ENCODE measurements at places on chromosomes 6 and 20.

DNA sequence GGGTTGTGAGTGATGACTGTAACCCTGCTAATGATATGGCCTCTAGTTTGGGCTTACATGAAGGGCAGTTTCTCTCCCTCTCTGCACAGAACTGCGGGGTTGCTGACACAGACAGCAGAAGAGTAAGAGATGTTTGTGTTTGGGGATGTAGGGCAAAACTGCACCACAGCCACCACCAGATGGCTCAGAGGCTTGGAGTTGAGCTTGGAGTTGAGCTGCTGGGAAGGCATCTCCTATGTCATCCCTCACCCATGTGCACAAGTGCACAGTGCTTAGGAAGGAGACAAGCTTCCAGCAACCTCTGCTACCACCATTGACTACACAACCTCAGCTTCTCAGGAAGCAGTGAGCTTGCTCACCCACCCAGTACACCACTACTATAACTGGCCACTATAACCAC, 303.9 kb upstream of the DEFB112 start:
- DNase-seq, result no peak

DNA sequence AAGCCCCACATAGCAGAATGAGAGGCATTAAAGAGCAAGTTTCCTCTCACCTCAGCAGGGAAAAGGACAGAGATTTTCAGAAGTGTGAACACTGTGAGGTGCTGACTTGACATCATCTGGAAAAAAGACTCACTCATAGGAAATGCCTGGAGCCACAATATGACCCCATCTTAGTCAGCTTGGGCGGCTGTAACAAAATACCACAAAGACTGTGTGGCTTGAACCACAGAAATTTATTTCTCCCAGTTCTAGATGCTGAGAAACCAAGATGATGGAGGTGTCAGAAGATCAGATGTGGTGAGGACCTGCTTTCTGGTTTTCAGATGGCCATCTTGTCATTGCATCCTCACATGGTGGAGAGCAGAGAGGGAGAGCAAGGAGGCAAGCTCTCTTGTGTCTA, 253.1 kb downstream of the ADGB start:
- no peak for DNase-seq

DNA sequence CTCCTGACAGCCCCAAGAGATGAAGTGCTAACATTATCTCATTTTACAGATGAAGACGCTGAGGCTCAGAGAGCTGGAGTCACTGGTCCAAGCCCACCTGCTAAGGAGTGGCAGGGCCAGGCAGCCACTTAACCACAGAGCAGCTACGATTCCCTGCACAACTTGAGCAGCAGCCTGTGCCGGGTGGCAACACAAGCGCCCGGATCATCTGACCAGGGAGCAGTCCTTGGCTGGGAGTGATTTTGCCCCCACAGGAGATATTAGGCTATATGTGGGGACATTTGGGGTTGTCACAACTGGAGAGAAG, 93.2 kb upstream of the PTPN1 start:
- DNase-seq, result no peak

DNA sequence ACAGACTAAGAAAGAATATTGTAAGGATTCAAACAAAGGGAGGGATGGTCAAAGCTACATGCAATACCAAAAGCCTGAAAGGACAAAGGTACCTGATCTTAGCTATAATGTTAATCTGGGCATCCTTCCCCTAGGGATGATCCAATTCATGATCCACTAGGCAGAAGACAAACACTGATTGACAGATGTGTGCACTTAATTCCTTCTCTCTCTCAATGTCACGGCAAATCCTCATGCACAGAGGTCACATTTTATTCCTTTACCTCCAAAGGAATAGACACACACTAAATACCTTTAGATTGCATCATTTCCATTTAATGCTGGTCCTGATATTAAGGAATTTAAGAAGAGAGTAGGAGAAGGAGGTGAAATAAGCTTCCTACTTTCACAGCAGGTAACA, 73.4 kb downstream of the ZNF133 start:
- DNase-seq, result no peak

DNA sequence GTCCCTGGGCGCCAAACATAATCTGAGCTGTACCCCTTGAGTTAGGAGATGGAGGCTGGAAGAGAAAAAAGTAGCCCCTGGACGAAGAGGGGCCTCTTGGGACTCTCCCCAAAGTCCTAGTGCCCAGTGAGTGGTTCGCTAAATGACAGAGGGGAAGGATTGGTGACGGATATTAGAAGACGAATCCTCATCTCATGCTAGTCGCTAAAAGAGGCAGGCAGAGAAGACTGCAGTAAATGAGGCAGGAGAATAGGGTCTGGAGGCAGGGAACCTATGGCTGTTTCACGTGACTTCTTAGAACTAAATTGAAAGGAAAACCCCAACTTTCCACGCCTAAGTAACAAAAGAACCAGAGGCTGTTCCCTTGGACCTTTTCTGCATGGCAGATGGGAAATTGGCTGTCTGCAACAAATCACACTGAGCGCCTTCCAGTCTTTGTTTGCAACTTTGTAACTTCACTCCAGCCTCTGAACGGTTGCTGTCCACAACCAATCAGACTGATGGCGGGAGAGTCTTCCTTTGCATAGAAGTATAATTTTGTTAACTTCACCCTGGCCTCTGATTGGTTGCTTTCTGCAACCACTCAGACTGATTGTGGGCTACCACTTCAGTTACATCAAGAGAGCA, 731 bp upstream of the RBL1 start:
- DNase-seq, result no peak

GRCh38 chr6:132220800-132221199, 180.5 kb downstream of the MOXD1 start:
- DNase-seq, result no peak

DNA sequence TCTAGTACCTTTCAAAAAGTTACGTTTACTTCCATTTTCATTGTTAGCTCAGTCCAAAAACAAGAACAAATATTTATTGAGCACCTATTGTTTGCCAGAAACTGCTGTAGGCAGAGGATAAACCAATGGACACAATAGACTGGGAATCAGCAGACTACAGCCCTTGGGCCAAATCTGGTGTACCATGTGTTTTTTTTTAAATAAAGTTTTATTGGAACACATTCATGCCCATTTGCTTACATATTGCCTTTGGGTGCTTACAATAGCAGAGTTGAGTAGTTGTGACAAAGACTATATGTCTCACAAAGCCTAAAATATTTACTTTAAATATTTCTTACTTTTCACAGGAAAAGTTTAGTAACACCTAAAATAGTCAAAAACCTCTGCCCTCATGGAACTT, 216.1 kb downstream of the COL9A1 start:
- no peak for DNase-seq

GRCh38 chr20:11249683-11250082, 575.9 kb upstream of the JAG1 start:
- no peak for DNase-seq

DNA sequence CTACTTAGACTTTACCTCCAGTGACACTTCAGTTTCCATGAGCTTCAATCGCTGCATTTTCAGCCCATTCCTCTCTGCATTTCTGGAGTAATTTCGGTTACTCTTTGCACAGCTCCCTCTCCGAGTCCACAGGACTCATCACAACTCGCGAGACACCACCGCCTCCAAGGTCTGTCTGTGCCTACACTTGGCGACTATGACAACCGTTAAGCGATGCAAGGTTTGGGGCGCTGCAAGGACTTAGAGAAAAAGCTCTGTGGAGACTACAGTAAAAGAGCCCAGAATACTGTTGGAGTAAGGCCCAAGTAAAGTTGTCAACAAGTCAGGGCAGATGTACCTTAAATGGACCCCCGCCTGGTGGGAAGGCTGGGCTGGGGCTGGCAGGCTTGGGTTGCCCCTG, 95.7 kb upstream of the RPS6KA2 start:
- no peak for DNase-seq

DNA sequence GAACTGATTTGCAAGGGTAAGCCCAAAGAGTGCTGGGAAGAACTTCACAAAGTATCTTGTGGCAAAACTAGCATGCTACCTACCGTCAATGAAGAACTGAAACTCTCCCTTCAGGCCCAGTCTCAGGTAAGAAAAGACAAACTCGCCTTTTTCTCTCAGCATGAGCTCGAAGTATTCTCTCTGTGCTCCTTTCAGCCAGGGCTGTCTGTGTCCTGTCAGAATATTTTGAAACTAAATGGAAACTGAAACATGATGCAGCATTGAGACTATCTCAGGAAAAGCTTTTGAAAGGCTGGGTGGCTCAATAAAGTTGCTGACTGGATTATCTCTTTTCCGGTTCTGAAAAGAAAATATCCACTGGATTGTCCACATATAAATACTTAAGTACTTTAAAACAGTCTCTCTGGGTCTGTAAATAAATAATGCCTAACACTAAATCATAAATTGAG, 696 bp downstream of the CALHM5 start:
- DNase-seq, result no peak

GRCh38 chr6:17957086-17957485, 30.3 kb downstream of the KIF13A start:
- no peak for DNase-seq

- no peak for DNase-seq
Measured at GRCh38 chr6:136306466-136306865, 16.8 kb upstream of the BCLAF1 start.

DNA sequence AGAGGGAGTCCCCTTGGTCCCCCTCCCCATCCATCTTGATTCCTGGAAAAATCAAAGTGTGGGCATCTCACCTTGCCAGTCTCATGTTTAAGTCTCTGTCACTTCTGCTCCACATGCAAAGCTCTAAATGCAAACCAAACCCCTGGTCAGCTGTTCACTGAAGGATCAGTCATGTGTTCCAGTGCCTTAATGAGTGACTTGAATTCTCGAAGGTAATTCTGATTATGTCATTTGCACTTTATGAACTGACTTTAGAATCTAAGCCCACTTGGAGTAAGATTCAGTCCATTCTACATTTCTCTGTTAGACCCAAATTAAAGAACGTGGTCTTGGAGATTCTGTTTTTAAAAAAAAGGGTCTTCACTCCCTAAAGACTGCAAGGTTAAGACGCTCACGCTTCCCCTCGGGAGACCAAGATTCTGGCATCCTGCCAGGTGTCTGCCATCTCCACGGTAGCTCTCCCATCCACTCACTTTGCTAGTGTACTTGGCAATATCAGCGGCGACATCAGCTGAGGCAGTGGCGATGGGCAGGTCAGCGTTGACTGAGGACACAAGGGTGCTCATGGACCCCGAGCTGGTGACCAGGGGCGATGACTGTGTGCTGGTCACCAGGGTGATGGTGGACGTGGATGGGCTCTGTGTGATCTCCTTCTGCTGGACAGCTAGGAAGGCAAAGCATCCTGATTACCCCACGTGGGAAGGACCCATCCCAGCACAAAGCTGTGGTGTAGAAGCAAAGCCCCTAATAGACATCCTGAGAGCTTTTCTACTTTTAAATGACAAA, 120.5 kb downstream of the ZMYND8 start:
- DNase-seq, result no peak

DNA sequence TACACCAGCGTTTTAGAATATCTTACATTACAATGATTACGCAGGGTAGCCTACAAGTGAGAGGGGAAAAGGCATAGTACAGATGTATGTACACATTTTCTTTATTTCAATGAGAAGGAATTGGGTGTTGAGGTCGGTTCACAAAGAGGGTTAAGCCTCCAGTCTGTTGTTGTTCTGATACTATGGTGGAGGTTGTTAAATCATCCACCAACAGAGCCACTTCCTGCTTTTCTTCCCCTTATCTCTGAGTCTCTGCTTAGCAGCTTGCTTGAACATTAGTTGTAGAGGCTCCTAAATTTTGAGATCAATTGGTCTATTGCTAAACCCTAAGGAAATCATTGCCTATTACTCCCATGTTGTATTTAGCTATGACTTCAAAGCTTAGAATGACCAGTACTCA, 7.3 kb downstream of the RGS17 start:
- DNase-seq, result no peak

GRCh38 chr6:90459225-90459758, 127.6 kb downstream of the MAP3K7 start:
- DNase-seq, result no peak

GRCh38 chr20:21063276-21063675, 42.9 kb downstream of the LINC00237 start:
- no peak for DNase-seq

GRCh38 chr6:105968603-105969333, 117.4 kb upstream of the PRDM1 start:
- DNase-seq, result no peak

DNA sequence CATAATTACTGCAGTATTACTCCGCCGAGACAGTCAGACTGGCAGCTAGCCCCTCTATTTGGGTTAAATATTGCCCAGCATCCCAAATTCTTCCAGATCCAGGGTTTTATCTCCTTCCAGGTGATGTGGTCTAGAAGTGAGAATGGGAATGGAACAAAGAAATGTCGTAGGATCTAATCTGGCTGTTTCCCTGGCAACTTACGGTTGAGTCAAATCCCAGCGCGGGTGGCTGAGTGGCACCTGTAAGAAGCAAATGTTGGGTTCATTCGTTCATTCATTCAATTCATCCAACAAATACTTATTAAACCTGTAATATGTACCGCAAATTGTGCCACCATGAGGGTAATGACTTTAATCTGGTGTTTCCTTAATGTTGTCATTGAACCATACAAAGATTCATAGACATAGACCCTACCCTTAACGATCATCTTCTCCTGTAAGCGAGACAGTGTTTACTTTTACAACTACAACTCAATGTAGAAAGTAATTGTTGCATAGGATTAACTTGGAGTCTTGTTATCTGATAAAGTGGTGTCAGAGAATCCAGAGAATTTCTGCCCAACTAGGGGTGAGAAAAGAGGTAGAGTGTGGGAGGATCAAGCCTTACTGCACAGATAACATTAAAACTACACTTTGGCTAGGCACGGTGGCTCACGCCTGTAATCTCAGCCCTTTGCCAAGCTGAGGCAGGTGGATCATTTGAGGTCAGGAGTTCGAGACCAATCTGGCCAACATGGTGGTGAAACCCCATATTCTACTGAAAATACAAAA, 91.3 kb upstream of the ADGRF1 start:
- DNase-seq, result no peak

GRCh38 chr20:37749620-37750403, 56.0 kb downstream of the CTNNBL1 start:
- no peak for DNase-seq

DNA sequence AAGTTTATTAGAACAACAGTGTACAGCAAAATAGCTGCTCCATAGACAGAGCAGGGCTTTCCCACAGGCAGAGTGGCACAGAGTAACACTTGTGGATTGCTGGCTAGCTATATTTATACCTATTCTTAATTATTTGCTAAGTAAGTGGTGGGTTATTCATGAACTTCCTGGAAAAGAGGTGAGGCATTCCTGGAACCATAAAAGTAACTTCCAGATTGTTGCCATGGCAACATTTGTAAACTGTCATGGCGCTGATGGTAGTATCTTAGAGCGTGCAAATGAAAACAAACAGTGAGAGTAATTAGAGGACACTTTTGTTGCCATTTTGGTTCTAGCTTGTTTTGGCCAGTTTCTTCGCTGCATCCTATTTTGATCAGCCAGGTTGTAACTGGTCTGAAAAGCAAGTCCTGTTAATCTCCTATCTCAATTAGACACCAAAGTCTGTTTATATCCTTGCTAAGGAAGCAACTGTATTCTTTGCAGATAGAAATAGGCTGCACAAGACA, 23.9 kb downstream of the DEFB114 start:
- no peak for DNase-seq

- no peak for DNase-seq
Measured at GRCh38 chr20:18514127-18514526, 6.4 kb downstream of the SEC23B start.

Data from activated T-cell treated with anti-CD3 and anti-CD28 coated beads, Interleukin-2, amount 50 U/mL, for 4 hours (primary cell).